CD4-positive, alpha-beta T cell treated with Interleukin-4 for 1 hour (primary cell): ENCODE measurements at places on chromosomes 11 and 22.

GRCh38 chr22:38564669-38565068, 5.3 kb downstream of the DMC1 start:
- DNase-seq = no peak

- no peak for DNase-seq
Observed at GRCh38 chr11:116731097-116731761, 41.6 kb downstream of the BUD13 start.

GRCh38 chr11:30257058-30257457, 26.2 kb downstream of the FSHB start:
- DNase-seq = no peak

- DNase-seq = no peak
Observed at GRCh38 chr11:34034053-34034452, 17.5 kb upstream of the CAPRIN1 start.

GRCh38 chr11:126607374-126607773, 251.9 kb downstream of the ST3GAL4 start:
- DNase-seq = no peak

- DNase-seq = no peak
Observed at GRCh38 chr11:44913502-44913901, 37.2 kb downstream of the TP53I11 start.

GRCh38 chr11:94504689-94505293, 7.5 kb upstream of the C11orf97 start:
- DNase-seq = no peak

- no peak for DNase-seq
Observed at GRCh38 chr11:9076661-9077060, 14.7 kb downstream of the SCUBE2 start.

GRCh38 chr11:85787809-85788760, 22.9 kb downstream of the SYTL2 start:
- no peak for DNase-seq

DNA sequence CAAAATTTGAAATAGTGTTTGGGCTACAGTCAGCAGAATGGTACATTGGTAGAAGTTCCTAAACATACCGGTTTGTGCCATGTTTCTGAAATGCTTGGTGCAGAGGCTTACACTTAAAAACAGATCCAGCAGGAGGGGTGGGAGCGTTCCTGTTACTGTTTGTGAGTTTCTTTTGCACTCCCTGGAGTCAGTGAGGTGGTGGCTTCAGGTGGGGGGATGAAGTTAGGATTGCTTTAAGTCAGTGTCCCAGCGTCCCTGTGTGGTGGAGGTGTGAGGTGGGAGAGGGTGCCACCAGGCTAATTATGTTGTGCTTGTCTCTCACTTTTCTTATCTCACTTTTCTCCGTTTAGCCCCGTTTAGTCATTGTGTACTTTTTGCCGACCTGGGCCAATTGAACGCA, 9.7 kb downstream of the TNRC6B start:
- no peak for DNase-seq
